ENCODE measurements at places on chromosomes 2 and 18.
A peak's percentile ranks its signal among the peaks of the same experiment; 100 is the strongest.

- no peak for DNase-seq
These were observed 241.0 kb downstream of the FSIP2 start for GRCh38 chr2:185979546-185980071.

DNA sequence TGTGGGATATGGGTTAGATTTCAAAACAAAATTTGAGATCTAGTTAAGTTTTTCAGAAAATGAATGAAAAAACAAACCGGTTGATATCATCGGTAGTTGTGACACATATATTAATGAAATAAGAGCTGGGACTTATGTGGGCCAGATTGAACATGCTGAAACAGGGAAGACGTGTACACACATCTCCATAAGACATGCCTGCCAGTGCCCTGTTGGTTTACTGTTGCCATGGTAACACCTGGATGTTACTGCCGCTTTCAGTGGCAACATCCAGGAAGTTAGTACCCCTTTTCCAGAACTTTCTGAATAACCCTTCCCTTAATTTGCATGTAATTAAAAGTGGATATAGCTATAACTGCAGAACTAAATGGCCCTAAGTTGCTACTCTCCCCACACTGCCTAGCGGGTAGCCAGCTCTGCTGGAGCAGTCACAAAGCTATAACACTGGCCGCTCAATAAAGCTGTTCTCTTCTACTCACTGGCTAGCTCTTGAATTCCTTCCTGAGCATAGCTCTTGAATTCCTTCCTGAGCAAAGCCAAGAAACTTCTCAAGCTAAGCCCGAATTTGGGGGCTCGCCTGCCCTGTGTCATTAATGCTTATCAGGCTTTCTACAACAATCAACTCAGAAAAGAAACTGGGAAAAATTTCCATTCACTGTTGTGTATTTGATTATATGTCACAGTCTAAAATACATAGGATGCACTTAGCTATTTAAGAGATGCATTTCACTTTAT lies 776.3 kb upstream of the CDH7 start:
- no peak for DNase-seq

- DNase-seq = no peak
These were observed 270.2 kb downstream of the GBX2 start for GRCh38 chr2:235897992-235898391.

- no peak for DNase-seq
These were observed 144.6 kb upstream of the SATB2 start for GRCh38 chr2:199602271-199602895.

DNA sequence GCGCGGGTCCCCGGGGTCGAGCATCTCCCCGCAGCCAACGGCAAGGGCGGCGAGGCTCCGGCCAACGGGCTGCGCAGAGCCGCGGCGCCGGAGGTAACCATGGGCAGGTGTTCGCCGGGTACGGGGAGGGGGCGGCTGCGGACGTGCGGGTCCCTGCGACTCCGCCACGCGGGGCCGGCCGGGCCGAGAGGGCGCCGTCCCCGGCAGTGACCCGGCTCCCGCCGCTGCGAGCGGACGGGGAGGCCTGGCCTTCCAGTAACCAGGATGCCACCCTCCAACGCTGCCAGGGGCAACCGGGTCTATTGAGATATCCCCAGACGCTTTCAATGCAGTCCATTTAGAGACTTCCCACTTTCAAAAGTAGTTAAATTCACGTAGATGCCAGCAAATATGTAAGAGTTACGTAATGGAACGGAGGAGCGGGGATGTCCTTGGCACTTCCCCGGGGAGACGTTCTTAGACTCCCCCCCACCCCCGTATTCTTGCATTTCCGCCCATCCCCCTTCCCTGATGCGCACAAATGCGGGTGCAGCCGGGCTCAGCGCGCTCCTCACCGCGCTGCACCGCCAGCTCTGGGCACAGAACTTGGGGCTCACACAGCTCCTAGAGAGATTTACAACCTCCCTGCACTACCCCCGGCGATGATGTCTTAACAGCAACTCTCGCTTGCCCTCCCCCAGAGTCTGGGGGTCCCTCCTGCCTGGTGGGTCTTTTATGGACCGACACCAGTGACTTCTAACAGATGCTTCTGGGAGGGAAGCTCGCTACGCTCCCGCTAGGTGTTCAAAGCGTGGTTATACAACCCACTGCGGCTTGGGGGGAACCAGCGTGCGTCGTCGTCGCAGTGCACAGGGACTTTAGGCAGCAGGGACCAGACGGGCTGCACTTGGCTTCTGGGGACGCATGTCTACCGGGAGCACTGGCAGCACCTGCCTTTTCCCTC lies 657 bp downstream of the SGPP2 start:
- DNase-seq = peak; percentile 55

- no peak for DNase-seq
These were observed 5.6 kb downstream of the TXNL4A start for GRCh38 chr18:79982736-79983135.

DNA sequence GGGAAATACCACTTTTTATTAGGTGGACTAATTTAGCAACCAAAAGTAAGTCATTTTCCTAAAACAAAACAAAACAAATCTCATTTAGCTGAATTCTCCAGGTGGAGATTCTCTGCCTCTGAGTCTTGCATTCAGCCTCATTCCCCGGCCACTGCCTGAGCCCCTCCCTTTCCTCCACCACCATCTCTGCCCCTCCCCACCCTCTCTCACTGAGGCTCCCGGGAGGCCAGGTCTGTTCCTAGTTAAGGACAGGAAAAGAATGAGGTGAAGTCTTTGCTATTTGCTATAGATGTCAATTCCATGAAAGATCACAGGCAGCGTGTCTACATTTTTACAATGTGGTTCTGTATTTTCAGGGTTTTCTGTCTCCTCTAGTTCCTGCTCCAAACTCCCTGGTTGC lies 83.0 kb upstream of the SOX11 start:
- DNase-seq = no peak

GRCh38 chr2:217510771-217511291 lies 492.0 kb downstream of the TNS1 start:
- DNase-seq = peak; percentile 32

- DNase-seq = peak; percentile 64
These were observed 98.0 kb downstream of the ANKRD44 start for GRCh38 chr2:197212344-197213262.

DNA sequence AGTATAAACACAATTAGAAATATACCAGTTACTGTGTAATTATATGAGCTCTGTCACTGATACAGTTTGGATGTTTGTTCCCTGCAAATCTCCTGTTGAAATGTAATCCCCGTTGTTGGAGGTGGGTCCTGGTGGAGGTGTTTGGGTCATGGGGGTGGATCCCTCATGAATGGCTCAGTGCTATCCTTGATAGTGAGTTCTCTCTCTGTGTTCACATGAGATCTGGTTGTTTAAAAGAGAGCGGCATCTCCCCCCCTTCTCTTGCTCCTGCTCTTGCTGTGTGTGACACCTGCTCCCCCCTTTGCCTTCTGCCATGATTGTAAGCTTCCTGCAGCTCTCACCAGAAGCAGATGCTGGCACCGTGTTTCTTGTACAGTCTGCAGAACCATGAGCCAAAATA lies 24.1 kb downstream of the MTX2 start:
- no peak for DNase-seq

- DNase-seq = no peak
These were observed 654 bp downstream of the PIK3C3 start for GRCh38 chr18:41955688-41956087.

GRCh38 chr2:64062840-64063239 lies 43.6 kb upstream of the VPS54 start:
- DNase-seq = no peak

GRCh38 chr2:108330979-108331378 lies 42.3 kb downstream of the SULT1C2 start:
- no peak for DNase-seq

GRCh38 chr2:156334496-156335478 lies 2.3 kb upstream of the NR4A2 start:
- DNase-seq = peak; percentile 88

DNA sequence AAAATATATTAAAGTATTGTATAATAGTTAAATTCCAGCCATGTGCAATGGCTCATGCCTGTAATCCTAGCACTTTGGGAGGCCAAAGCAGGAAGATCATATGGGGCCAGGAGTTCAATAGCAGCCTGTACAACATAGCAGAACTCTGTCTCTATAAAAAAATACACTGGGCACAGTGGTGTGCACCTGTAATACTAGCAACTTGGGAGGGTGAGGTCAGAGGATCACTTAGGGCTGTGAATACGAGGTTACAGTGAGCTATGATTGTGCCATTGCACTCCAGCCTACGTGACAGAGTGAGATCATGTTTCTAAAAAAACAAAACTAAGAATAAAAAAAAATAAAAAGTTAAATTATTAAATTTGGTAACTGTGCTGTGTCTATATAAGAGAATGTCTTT lies 36.1 kb downstream of the ZRANB3 start:
- DNase-seq = no peak

GRCh38 chr18:58805467-58806187 lies 59.0 kb upstream of the ZNF532 start:
- DNase-seq = no peak

DNA sequence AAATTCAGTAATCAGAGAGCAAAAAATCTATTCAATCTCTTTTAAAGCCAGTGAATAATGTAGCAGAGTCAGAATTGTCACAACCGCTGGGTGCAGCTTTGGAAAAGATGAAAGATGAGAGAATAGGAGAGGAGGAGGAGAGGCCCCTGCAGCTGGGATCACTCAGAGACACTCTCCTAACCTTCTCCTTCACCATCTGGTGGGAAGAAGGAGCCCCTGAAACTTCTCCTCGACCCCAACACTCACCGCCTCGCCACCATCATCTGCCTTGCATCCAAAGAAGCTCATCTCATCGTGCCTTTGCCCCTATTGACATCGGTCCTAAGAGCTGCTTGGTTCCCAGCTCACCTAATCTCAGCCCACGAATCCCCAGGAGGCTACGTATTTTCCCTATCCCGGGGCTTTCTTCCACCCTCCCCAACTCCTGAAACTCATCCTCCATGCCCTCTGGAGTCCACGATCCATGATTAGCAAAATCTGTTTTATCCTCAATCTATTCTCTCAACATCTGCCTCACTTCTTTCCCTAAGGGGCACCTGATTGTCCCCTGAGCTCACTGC lies 58.5 kb downstream of the PKDCC start:
- DNase-seq = no peak

DNA sequence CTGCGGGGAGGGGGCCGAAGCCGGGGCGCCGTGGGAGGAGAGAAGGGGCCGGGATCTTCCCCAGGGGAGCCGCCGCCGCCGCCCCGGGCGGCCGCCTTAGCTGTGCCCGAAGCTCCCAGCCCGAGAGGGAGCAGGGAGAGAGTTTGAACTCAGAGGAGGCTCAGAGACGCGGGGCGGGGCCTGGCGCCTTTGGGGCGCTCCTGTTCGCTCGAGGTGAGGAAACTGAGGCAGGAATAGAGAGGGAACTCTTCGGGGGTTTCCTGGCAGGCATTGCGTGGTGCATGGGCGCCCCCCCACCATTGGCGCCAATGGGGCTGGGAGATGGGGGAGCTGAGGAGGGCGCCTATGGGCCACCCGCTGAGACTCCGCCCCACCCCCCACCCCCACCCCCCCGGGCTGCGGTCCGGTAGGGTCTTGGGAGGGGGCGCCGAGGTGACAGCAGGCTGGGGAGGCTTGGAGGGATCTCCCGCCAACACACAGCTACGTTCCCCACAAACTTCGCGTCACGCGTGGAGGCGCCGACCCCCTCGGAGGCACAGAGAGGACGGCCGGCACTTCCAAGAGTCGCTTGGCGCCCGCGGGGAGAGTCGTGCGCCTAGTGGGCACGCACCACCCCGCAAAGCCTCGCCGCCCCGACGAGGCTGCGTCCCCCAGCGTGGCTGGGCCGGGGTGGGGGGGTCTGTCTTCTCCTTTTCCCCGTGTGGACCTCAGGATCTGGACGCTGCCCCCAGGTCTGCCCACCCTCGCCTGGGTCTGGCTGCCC lies 680 bp downstream of the CTDSP1 start:
- DNase-seq = peak; percentile 50

- no peak for DNase-seq
These were observed 41.1 kb upstream of the VIT start for GRCh38 chr2:36655453-36655852.

GRCh38 chr2:168169097-168169745 lies 78.2 kb downstream of the STK39 start:
- no peak for DNase-seq

- no peak for DNase-seq
These were observed 45.8 kb downstream of the DHX57 start for GRCh38 chr2:38829971-38830370.

DNA sequence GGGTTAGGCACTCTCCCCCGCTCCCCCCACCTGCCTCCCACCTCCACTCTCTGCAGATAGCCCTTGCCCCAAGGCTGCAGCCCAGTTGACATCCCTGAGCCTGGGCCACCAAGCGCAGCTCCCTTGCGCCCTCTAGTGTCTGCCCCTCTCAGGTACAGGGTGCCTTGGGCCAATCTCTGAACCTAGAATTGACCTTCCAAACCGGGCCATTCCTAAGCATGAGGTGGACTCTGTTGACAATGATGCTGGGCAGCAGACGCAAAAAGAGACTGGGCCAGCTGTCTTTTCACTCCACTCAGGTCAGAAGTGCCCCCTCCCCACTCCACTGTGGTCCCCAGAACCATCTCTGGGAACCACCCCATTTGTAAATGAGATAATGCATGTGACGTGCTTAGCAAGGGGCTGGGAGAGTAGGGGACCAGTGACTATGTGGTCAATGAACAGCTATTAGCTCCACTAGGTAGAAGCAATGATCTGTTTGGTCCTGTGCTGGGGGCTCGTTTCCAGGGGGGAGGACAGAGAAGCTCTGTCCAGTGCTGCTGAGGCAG lies 43.3 kb upstream of the PLB1 start:
- peak; percentile 74 for DNase-seq

DNA sequence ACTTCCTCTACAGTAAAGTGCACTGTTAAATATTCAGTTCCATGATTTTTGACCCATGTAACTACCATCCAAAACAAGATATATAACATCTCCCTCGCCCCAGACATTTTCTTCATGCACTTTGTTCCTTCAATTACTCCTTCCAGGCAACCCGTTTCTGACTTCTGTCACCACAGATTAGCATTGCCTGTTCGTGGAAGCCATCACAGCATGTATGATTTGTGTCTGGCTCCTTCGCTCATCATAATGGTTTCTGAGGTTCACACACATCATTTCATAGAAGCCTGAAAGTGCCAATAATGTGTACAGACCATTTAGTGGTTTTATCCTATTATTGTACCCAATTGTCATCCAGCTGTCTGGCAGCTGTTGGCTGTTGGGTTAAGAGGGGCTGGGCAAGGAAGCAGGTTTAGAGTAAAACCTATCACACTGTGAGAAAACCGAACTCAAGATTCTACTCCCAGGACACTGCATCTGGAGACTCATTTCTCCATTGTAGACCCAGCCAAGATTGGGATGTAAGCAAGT lies 16.1 kb downstream of the ARHGAP28 start:
- no peak for DNase-seq
